Dorsolateral prefrontal cortex (tissue), 122 donors: ENCODE measurements at places on chromosomes 4 and X.

- DNase-seq = no peak
Measured at GRCh38 chr4:155187989-155188388, 20.4 kb upstream of the NPY2R start.

DNA sequence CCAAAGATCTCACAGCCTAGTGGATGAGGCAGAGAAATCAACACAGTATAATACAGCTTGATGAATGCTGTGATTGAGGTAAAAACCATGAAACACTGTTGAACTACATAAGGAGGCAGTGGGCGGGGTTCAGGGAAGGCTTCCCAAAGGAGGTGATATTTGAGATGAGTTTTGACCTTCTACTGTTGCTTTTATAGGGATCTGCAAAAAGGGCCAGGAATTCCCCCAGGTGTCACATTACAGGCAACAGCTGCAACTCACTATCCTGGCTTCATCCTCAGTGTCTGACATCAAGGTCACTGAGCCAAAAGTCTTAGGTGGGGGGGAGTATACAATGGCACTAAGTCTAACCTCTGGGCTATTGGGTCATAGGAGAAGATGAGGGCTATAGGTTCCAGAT, 185.7 kb upstream of the NRK start:
- no peak for DNase-seq

GRCh38 chr4:83128240-83128929, 13.9 kb upstream of the PLAC8 start:
- DNase-seq = no peak

DNA sequence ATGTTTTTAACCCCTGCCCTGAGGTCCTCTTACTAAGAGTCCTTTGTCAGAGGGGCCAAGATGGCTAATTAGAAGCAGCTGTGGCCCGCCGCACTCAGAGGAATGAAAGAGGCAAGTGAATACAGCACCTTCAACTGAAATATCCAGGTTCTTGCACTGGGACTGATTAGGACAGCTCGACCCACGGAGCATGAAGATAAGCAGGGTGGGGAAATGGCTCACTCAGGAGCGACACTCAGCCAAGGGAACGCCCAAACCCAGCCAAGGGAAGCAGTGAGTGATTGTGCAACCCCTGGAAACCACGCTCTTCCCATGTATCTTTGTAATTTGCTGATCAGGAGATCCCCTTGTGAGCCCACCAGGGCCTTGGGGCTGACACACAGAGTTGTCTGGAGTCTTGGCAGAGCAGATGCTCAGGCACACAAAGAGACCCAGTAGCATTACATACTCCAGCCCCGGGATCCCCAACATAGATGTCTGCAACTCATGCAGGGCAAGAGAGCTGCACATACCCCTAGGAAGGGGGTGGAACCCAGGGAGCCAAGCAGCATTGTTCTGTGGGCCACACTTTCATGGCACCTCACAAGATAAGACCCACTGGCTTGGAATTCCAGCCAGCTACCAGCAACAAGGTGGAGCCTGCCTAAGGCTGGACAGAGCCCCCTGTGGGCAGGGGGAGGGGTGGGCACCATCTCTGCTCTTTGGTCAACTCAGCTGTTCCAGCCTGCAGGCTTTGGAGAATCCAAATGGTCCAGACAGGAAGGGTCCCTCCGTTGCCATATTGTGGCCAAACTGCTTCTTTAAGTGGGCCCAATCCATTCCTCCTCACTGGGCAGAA, 23.3 kb downstream of the F8A3 start:
- no peak for DNase-seq

DNA sequence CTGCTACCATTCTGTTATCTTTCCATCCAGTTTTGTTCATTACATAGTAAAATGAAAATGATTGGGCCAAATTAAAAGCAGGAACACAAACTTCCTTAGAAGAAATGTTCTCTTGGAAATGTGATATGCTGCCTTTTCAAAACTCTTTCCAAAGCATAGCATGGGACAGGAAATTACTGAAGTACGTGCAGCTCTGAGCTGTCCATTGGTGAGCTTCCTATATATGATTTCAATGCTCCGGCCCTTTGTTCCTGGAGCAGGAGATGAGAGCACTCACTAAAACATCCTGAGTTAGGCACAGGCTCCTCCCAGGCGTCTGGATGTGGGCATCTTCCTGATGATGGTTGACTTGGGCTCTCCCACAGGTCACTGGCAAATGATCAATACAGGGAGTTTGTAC, 33.0 kb upstream of the ANXA3 start:
- DNase-seq = no peak

GRCh38 chr4:74578329-74578728, 133.4 kb downstream of the AREG start:
- no peak for DNase-seq

DNA sequence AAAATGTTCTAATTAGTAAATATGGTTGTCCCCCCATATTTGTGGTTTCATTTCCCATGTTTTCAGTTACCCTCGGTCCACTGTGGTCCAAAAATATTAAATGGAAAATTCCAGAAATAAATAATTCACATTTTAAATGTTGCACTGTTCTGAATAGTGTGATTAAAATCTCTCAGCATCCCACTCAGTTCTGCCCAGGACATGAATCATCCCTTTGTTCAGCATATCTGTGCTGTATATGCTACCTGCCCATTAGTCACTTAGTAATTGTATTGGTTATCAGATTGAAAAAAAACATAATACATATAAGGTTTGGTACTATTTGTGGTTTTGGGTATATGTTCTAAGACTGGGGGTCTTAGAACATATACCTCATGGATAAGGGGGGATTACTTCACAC, 55.1 kb upstream of the NXF3 start:
- DNase-seq = no peak

DNA sequence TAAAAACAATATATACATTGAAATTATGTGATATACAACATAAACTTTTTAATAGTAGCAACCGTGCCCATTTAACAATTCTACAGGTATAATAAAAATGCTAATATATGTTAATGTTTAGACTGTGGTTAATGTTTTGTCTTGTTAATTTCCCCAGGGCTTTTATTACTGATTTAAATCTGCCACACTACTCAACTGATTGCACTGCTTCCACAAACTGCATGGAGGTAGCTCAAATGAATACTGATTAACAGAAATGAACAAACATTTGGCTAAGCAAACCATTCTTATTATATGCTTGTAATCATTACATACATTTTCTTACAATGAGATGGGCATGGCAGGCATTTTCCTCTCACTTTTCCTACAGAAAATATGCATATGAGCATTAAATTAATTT, 275.9 kb downstream of the GPC3 start:
- DNase-seq = no peak

DNA sequence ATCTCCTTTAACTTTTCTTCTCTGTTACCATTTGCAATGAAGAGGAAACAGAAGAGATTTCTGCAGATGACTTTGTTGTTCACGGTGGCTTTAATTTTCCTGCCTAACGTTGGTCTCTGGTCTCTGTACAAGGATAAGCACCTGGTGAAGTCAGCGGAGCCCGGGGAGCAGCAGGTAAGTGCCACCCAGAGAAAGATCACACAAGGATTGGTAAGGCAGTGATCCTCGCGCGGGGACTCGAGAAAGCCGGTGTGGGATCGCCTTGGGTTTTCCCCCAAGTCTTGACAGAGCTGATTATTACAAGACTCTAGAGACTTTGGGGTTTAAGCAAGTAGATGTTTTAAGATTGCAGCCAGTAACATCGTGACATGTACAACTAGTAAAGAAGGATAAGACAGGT, 1.3 kb downstream of the GALNTL6 start:
- no peak for DNase-seq

DNA sequence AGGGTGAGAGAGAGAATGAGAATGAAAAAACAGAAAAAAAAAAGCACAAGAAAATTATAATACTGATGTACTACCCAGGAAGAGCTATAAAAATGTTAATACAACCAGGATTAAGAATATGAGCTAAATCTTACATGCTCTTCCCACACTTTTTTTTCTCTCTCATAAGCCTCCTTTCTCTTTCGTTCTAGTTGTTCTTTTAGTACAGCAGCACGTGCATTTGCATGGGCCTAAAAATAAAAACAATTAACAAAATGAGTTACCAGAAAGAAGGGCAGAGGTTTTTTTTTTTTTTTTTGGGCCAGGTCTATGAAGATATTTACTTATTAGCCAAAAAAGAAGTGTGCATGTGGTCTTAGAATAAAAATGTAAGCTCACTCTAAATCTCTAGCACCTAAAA, 105.5 kb downstream of the NEK1 start:
- no peak for DNase-seq

DNA sequence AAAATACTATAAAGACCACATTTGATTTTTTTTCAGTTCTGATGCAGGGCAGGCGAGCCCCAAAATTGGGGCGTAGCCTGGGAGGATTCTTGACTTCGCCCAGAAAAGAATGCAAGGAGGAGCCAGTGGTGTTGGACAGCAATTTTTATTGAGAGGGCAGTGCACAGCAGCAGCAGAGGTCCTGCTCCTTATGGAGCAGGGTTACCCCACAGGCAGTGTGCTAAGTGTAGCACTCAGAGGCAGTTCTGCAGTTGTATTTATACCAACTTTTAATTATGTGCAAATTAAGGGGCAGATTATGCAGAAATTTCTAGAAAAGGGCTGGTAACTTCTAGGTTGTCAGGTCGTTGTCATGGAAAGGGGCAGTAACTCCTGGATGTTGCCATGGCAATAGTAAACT, 69.9 kb downstream of the GASK1B start:
- DNase-seq = no peak

- DNase-seq = no peak
Measured at GRCh38 chrX:10556405-10556804, 64.0 kb downstream of the MID1 start.

DNA sequence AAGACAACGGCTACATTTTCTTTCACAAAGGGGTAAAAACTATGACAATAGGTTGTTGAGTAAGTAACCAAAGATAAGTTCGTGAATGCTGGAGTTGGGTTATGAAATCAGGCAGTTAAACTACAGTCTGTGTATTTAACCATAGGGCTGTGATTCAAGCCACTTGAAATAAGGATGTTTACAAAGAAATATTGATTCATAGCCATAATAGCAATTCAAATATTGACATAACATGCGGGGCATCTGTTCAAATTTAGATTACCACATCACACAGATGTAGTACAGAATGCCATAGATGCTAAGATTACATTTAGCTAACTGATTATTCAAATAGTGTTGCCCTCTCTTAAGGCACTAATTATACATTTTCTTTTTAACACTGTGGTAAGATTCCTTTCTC, 364.1 kb downstream of the FSTL5 start:
- DNase-seq = no peak

- DNase-seq = no peak
Measured at GRCh38 chr4:148786699-148787098, 344.5 kb upstream of the NR3C2 start.

- no peak for DNase-seq
Measured at GRCh38 chrX:30965767-30966166, 76.7 kb upstream of the TAB3 start.

GRCh38 chrX:66191563-66191962, 27.5 kb downstream of the HEPH start:
- no peak for DNase-seq
